GM03348 (cell line): ENCODE measurements at places on chromosomes 2 and 18.

DNA sequence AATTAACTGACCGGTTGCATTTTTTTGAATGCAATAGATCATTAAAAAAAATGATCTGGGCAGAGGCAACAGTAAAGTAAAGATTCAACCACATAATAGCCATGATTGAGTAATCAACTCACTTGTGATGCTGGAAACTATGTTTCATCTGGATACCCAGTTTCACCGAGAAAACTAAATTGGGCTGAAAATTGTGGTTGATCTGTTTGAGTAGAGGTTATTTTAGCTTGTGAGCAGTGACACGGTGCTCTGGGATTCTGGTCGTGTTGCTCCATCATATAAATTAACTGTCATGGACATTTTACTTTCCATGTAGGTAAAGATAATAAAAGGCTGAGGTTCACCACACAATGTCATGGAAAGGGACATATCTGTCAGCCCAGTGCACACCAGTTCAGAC is 58.7 kb downstream of the CD226 start:
- no peak for DNase-seq

DNA sequence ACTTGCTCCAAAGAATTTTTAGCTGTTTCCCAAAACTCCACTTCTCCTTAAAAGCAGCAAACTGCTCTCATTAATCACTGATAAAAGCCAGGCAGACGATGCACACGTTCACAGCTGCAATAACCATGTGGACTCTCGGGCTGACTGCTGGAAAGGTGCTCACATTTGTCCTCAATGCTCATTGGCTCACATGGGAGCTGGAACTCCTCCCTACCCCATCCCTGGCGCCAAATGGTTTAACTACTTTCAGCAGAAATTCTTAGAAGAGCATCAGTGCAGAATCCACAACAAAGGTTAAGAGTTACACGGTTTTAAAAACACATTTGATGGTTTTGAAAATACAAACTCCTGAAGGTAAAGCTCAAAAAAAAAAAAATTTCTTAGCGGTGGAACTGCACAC is 117.1 kb downstream of the NOL10 start:
- no peak for DNase-seq

DNA sequence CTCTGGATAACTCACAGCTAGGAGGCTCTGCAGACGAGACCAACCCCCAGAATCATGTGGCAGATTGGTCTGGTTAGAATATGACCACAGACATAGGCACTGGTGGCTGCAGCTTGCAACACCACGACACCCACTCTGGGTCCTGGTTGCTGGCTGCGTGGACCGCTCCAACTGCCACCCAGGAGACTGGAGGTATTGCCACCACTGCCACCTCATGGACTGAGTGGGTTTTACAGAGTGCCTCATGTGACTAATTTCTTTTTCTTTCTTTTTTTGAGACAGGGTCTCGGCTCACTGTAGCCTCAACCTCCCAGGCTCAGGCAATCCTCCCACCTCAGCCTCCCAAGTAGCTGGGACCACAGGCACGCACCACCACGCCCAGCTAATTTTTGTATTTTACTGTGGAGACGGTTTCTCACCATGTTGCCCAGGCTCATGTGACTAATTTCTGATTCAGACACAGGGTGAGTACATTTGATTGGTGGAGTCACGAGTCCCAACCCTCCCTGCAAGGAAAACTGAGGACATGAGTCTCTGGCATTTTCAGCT is 29.9 kb upstream of the NT5DC4 start:
- peak; percentile 59 for DNase-seq

DNA sequence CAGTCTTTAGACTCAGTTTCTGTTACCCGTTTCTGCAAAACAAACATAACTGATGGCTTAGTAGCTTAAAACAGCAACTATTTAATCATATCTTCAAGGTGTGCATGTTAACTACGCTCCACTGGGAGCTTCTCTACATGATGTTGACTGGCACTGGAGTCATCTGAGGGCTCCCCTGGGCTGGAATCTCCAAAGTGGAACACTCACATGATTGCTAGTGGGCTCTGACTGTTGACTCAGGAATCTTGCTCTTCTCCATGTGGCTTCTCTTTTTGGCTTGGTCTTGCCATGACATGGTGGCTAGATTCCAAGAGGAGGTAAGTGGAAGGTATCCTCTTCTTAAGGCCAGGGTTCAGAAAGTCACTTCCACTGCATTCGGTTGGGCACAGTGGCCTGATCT is 160.8 kb downstream of the PMAIP1 start:
- no peak for DNase-seq

- no peak for DNase-seq
Measured at GRCh38 chr2:240139666-240140393, 628 bp downstream of the OTOS start.

DNA sequence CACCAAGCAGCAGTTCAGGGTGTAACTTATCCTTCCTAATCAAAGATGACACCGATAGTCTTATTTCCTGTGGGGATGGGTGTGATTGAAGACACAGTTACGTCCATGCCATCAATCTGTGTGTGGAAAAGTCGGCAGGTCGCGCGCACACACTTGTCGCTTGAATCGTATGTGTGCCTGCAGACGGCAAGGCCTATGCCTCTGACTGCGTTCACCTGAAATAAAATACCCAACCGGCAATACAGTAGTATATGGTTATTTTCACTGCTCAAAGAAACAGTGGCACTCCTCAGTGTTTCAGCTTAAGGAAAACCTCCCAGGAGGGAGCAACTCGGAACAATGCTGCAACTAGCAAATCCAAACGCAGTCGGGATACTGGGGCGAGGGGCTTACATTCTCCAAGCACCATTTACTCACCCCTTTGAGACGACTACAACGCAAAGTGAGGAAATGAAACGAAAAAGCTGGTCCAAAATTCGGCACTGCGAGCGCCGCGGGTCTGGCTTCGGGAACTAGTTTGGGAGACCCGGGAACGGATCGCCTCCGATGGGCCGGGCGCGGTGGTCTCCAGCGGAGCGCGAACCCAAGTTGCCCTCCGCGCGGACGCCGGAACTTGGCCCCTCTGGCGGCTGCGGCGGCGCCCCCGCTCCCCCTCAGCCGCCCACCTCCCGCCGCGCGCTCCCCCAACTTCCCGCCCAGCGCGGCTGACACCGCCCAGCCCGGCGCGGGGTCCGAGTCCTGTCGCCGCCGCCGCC is 675 bp downstream of the PRKD3 start:
- DNase-seq: peak; percentile 13
